H54 (cell line): ENCODE measurements at places on chromosomes 7 and 10.

- DNase-seq, result no peak
Observed at GRCh38 chr10:119616882-119617570, 20.3 kb upstream of the TIAL1 start.

- peak; percentile 12 for DNase-seq
Observed at GRCh38 chr7:119270045-119270464, 1002.9 kb upstream of the KCND2 start.

GRCh38 chr7:101018271-101019167, 1.4 kb upstream of the MUC17 start:
- no peak for DNase-seq

DNA sequence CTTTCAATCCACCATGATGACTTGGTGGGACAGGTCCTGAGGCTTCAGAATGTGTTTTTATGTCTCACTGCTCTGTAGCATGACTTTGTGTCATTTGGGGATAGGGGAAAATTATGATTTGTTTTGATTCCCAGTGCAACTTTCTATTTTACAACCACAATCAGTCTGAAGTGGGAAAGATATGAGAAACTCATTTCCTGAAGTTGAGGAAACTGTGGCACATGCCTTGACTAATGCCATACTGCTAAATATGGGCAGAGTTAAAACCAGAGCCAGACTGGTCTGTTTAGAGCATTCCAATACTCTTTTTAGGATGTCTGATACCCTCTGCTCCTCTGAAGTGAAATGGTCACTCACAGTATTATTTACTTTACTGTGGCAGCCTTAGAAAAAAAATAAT, 307.7 kb downstream of the ADRA2A start:
- DNase-seq, result no peak

GRCh38 chr10:31607481-31607880, 288.5 kb downstream of the ZEB1 start:
- DNase-seq, result no peak

- DNase-seq, result no peak
Observed at GRCh38 chr7:104951546-104951945, 62.5 kb upstream of the KMT2E start.

DNA sequence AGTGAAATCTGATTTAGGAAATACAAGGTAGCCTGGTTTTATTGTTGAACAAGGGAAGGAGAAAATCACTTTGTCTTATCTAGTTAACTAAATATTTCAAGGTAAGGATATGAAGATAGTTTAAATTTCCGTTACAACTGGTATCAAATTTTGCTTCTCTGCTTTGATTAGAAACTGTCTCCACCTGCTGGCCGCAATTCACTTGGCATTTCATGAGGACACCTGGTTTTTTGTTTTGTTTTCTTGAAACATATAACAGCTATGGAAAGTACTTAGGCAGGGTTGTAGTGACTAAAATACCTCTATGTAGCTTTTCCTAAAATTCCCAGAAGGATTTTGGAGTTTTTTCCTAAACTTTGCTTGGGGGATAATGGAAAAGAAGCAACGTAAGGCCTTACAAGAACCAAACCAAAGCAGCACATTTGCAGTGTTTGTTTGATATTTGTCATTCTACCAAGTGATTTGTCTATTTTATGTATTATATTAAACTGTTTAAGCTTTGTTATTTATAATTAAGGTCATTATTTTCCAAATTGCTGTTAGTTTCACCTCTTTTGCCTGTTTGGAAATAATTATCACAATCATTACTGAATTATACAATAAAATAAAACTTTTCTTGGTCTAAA, 73.6 kb downstream of the AHCYL2 start:
- DNase-seq, result no peak

GRCh38 chr7:51021906-51022570, 239.3 kb upstream of the GRB10 start:
- no peak for DNase-seq

GRCh38 chr10:12164085-12164484, 31.6 kb downstream of the NUDT5 start:
- no peak for DNase-seq

GRCh38 chr10:48541144-48541795, 63.6 kb downstream of the ARHGAP22 start:
- DNase-seq, result no peak

DNA sequence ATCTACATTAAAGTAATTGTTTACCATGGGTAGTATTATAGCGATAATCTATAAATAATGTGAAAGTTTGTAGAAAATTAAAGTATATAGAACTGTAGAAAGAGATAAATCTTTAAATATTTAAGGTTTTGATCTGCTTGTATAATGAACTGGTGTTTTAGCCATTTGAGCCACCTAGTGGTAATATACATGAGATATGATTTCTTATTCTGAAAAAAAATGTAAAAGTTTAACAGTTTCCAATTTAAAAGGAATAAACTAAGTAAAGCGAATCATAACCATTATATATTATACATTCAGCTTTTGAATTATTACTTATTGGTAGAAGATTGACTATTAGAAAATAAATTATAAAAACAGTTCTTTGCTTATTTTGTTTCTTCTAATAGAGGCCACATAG, 91.2 kb downstream of the OTUD1 start:
- DNase-seq, result no peak

GRCh38 chr7:130941322-130942210, 207.6 kb upstream of the KLF14 start:
- no peak for DNase-seq

GRCh38 chr10:89074120-89074519, 83.5 kb downstream of the FAS start:
- no peak for DNase-seq

DNA sequence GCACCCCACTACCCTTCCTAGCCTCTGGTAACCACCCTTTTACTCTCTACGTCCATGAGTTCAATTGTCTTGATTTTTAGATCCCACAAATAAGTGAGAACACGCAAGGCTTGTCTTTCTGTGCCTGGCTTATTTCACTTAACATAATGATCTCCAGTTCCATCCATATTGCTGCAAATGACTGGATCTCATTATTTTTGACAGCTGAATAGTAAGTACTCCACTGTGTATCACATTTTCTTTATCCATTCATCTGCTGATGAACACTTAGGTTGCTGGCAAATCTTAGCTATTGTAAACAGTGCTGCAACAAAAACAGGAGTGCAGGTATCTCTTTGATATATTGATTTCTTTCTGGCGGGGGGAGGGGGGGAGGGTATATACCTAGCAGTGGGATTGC, 106.2 kb downstream of the ZFAND4 start:
- DNase-seq, result no peak
